Right ventricle myocardium superior (tissue), 1 donor: ENCODE measurements at places on chromosomes 2 and 18. TPM values are rescaled to one million over a fixed set of nuclear protein-coding genes. Genes with fewer than 3 reads are reported as not detected.

DNA sequence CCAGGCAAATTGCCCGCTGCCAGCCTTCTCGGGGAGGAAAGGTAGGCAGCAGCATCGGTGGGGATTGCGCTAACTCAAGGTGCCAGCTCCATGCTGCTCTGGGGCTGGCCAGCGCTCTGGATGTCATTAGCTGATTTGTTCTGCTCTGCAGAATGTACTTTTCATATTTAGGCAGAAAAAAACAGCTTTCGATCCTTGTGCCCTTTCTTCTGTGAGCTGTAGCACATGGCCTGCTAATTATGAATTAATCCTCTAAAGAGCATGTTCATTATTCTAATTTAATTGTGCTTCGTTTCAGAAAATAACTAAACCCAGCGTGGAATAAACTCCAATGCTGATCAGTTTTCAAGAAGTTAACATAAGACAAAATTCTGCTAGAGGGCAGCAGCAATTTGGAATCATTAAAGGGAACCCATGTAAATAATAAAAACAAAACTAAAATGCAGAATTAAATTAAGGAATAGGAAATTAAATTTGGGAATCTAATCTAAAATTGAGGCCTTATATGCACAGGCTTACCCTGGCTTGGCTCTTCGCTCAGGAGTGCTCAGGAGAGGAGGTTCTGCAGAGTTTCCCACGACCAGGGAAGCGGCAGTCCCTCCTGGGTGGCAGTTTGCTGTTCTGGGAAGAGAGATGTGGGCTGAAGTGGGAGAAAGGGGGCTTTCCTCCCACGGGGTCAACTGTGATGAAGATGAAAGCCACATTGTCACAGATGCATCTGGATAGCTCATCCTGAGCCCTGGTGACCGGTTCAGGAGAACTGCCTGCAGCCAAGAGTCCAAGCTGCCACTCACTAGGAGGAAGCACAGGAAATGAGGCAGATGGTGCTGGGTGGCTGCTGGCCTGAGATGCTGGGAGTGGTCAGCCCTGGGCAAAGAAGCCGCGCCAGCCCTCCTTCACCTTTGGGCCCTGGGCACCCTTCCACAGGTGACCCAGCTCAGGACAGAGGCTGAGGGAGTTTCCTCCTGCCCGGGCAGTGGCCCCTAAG lies 93.2 kb upstream of the PKDCC start:
- DNase-seq: no peak

- DNase-seq: no peak
Observed at GRCh38 chr2:214629875-214630274, 179.6 kb downstream of the BARD1 start.

- DNase-seq: no peak
Observed at GRCh38 chr2:1567556-1568344, 154.5 kb downstream of the TPO start.

The ANKRD30B gene
- total RNA-seq: not detected

The EGR4 gene
- total RNA-seq: not detected

The CD207 gene
- total RNA-seq: not detected

DNA sequence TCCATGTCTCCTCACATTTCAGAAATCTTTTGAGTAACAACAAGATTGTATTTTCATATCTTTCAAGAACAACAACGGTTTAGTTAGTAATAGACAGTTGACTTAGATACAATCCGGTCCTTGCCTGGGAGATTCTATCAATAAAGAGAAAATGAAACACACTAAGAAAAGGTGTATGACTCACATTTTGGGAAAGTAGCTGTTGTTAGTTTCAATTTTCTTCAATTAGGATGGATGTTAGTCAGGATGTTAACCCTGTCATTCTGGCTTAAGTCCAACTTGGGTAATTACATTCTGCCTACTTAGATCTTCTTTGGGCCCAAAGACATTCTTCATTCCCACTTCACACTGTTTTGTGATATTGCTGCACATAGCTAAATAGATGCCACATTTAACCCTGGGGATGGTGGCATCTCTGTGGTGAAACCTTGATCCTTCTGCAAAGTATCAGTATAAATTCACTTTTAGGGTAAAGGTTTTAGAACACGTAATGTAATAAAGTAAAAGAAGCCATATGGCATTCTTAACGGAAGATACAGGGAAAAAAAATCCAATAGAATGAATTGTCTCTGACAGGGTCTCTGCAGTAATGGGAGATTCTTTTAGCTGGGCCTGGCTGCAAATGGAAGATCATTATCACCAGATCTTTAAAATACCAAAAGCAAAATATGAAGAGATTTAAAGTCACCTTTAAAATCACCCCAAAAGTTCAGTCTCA lies 365.5 kb downstream of the FIGN start:
- no peak for DNase-seq

The RFX8 gene
- total RNA-seq: not detected

- DNase-seq: no peak
Observed at GRCh38 chr2:49026706-49027105, 127.6 kb downstream of the FSHR start.

DNA sequence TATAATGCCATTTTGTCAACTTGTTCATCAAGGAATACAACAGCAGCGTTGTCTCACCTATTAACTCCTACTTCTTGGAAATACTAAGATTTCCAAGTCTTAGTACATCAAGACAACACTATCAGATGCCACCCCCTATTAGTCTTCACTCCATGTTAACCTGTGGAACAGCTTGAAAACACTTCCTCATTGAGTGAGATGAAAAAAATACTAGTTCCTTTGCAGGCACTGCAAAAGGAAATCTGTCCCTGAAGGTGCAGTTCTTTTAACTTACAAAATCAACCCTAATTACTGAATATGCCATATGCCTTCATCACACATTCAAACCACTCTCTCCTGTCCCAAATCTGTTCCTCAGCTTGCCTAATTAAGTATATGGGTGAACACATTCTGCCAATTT lies 4.0 kb downstream of the CWC22 start:
- no peak for DNase-seq

- DNase-seq: no peak
Observed at GRCh38 chr2:155663265-155663664, 669.3 kb downstream of the NR4A2 start.

GRCh38 chr2:113985554-113986397 lies 95.9 kb downstream of the ACTR3 start:
- DNase-seq: no peak

- DNase-seq: no peak
Observed at GRCh38 chr2:68234405-68234804, 17.9 kb downstream of the PPP3R1 start.

GRCh38 chr2:72983500-72984161 lies 66.3 kb downstream of the EMX1 start:
- no peak for DNase-seq

The SPATA3 gene
- total RNA-seq: not detected

The MC4R gene
- total RNA-seq: not detected

The MROH2A gene
- total RNA-seq: not detected

- no peak for DNase-seq
Observed at GRCh38 chr2:16434393-16434792, 231.2 kb downstream of the CYRIA start.

The MALL gene
- total RNA-seq: 9.9 TPM

DNA sequence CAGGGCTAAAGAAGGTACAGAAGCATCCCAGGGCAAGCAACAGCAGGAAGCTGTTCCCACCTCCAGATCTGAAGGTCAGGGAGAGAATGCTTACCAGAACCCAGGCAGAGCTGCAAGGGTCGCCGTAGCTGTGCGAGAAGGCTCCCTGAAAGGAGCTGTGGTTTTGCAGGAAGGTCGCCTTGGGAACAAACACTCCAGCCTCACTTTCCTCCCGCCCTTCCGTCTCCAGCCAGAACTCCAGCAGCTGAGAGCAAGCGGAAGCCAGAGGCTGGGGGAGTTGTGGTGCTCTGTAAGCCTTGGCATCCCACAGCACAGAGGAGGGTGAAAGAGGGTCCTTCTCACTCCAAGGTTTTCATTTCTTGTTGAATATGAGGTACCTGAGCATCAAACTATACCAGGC lies 18.3 kb upstream of the ICOS start:
- DNase-seq: no peak

The KYNU gene
- 1.3 TPM for total RNA-seq

- DNase-seq: no peak
Observed at GRCh38 chr2:53562407-53562806, 205.2 kb upstream of the CHAC2 start.

The POMC gene
- total RNA-seq: 9.2 TPM

DNA sequence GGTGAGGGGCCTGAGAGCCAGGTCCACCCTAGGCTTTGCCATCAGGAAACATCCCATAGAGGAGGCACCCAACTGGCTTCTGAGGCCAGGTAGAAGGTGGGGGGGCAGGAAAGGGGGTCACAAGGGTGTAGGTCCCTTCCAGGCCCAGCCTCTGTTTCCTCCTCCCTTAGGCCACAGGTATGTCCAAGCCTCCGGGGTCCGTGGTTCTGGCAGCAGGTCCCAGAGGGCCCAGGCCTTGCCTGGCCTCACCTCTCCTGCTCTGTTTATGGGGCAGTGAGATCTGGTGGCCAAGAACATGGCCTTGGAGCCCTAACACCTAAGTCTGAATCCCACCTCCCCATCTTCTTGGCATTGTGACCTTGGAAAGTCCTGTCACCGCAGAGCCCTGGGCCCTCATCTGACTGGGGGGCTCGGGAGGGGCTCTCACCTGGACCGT lies 21.6 kb upstream of the GPR17 start:
- DNase-seq: peak; percentile 35

- no peak for DNase-seq
Observed at GRCh38 chr18:9918016-9918680, 4.3 kb downstream of the VAPA start.

The VWA3B gene
- total RNA-seq: 0.32 TPM

The LINC00305 gene
- total RNA-seq: not detected

The IL1R2 gene
- total RNA-seq: 1.4 TPM

GRCh38 chr2:191374939-191375338 lies 129.7 kb downstream of the MYO1B start:
- DNase-seq: no peak

DNA sequence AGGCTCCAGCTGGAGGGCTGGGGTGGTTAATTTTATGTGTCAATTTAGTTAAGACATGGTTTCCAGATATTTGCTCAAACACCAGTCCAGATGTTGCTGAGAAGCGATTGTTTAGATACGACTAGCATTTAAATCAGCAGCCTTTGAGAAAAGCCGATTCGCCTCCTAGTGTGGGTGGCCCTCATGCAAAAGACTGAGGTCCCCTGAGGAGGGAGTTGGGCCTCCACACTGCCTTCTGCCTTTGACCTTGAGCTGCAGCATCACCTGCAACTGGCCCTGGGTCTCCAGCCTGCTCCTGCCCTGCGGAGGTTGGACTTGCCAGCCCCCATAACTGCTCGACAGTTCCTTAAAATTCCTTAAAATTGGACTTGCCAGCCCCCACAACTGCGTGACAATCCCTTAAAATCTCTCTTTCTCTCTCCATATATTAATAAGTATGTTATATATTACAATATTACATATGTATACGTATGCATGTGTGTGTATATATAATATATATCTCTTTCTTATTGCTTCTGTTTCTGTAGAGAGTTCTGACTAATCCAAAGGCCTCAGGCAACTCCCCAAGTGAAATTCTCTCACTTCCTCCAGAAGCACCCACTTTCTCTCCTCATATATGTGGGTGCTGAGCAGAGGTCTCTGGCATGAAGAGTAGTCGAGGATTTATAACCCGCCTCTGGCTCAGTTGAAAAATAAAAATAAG lies 14.4 kb downstream of the FBLN7 start:
- DNase-seq: no peak

GRCh38 chr18:34956663-34957062 lies 84.5 kb upstream of the MAPRE2 start:
- no peak for DNase-seq

- peak; percentile 13 for DNase-seq
Observed at GRCh38 chr18:46073474-46074331, 1.6 kb upstream of the PSTPIP2 start.

DNA sequence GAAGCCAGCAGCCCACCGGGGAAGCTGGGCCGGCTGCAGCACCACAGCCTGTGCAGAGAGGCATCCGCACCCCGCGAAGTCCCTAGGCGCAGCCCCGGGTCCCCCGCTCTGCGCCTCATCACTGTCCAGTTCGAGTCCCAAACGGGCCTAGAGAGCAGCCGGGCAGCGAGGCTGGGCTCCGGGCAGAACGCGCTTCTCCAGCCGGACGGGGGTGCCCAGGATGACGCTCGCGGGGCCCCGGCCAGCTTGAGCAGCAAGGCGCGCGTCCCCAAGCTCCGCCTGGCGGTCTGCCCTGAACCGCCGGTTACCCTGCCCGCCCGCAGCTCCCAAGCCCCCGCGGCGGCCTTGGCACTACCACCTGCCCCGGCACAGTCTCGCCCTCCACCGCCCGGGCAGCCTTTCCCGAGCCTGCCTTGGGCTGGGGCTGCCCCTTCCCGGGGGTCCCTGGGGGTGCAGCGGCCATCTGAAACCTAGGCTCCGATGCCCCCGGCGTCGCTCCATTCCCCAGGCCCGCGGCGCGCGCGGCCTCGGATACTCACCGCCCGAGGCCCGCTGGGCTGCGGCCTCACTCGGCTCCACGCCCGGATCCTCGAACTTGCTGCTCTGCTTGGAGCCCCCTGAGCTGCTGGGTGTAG lies 591 bp downstream of the SLC16A14 start:
- DNase-seq: peak; percentile 69
